ENCODE measurements at places on chromosomes 12 and 14.

- DNase-seq: no peak
These were observed 248.1 kb upstream of the SOX5 start for GRCh38 chr12:24197532-24197931.

GRCh38 chr14:52846591-52846990, 55.2 kb upstream of the GNPNAT1 start:
- DNase-seq: no peak

- DNase-seq: no peak
These were observed 182.9 kb downstream of the KIF26A start for GRCh38 chr14:104321088-104321801.

GRCh38 chr12:112130441-112130998, 5.2 kb downstream of the TRAFD1 start:
- no peak for DNase-seq

- no peak for DNase-seq
These were observed 735.3 kb downstream of the DIO2 start for GRCh38 chr14:79475887-79476532.

GRCh38 chr14:101587441-101587911, 26.2 kb downstream of the DIO3 start:
- no peak for DNase-seq

- DNase-seq: no peak
These were observed 32.7 kb upstream of the VPS37B start for GRCh38 chr12:122928404-122929147.

GRCh38 chr14:93320489-93320888, 12.3 kb downstream of the BTBD7 start:
- DNase-seq: no peak

GRCh38 chr12:17971850-17972249, 118.1 kb downstream of the RERGL start:
- no peak for DNase-seq

- no peak for DNase-seq
These were observed 10.5 kb downstream of the TCL1B start for GRCh38 chr14:95696741-95697140.

DNA sequence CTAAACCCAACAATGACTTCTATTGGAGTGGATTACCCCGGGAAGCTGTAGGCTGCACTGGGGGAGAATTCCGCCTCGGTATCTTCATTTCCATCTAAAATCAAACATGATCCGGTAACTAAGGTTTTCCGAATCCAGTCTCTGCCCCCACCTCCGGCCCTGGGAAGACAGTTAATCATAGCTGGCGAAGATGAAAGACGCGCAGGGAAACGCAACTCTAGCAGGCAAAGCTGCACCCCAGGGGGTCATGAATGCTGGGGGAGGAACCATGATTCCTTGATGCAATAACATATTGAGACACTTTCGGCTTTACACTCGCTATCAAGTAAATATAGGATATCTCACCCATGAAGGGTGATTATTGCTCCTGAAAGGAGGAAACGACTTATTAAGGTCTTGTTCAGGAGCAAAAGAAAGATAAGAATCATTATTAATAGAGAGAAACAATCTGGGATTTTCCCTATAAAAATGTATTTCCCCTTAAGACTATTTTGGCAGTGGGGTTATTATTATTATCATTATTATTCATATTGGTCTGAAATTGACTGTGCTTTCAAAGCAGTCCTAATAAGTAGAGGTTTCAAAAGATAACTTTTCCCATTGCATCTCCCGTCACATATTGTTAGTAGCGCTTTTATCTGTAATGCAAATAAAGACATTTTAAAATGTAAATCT, 614.9 kb downstream of the VRK1 start:
- DNase-seq: no peak

GRCh38 chr12:114729731-114730130, 45.8 kb upstream of the TBX3 start:
- no peak for DNase-seq

DNA sequence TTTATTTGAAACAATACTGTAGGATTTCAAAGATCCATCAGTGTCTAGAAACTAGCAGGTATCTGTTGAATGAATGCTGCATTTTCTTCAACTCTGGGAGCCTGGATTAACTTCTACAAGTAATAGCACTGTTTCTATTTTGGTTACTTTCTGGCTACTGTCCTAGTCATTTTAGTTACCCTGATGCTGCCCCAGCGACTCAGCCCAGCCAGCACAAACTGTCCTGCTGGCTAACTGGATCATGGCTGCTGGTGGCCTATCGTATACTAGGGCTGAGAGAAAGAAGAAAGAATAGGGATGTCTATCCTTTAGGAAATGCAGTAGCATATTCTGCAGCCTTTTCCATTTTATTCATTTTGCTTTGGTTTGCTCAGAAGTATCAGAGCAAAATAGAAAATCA, 53.9 kb downstream of the NTN4 start:
- DNase-seq: no peak

- no peak for DNase-seq
These were observed 42.1 kb upstream of the MEG3 start for GRCh38 chr14:100783630-100784370.

- DNase-seq: no peak
These were observed 25.4 kb upstream of the BCL7A start for GRCh38 chr12:121996050-121996944.

GRCh38 chr12:52461693-52462092, 9.7 kb upstream of the KRT6B start:
- no peak for DNase-seq

DNA sequence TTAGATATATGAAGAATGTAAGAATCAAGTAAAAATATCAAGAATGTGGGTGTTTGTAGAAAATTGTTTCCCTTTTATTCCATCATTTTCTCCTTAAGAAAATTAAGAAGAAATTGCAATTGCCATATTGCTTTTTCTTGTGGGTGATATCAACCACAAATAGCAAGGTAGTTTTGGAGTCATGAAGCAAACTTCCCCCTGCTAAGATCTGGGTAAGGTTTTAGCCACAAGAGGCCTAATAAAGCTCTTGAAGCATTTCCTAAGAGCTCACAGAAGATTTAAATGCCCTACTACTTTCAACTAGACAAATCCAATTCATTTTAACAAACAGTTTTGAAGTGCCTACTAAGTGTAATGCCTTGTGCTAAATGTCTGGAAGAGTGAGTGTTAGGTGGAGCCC, 2.6 kb downstream of the GRIP1 start:
- DNase-seq: no peak

- no peak for DNase-seq
These were observed 327.5 kb upstream of the SLC16A7 start for GRCh38 chr12:59268295-59268809.

DNA sequence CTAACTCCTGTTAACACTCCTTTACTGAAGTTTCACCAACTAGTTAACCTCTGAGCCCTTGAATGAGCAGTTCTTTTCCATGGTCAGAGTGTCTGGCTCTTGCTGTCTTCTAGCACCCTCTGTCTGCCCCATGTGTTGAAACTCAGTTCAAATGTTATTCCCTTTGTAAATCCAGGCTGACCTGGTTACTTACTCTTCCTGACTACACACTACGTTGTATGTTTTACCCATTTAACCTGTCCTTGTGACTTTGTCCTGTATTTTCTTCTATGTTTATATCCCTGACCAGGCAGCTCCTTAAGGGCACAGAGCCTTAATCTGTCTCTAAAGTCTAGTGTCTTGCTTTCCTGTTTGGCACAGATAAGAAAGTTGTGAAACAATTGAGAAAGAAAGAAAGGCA, 389.0 kb upstream of the RPL10L start:
- DNase-seq: no peak

- DNase-seq: no peak
These were observed 32.7 kb downstream of the CCDC92 start for GRCh38 chr12:123939716-123940626.

DNA sequence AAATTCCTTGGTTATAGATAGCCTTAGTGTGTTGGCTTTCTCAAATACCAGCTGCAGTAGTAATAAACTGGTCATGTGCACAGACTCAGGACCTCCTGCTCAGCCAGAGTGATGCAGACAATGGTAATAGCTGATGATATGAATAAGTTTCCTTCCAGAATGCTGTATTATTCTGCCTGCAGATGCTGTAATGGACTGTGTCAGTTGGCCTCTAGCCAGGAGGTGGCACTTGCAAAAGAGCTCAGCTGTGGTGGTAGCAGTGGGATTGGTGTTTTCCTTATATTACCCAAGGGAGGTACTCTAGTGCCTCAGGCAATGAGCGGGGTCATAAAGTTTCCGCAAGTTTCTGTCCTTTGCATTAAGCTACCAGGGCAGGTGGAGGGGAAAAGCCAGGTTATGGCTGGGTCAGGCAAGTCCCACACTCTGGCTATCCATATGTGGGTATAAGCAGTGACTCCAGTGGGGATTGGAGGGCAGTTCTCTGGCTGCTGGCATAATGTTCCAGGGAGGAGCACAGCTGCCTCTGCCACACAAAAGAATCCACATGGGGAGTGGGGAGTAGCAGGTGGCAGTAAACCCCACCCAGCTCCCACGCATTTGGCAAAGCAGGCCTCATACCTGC, 14.0 kb upstream of the MUCL1 start:
- no peak for DNase-seq

- no peak for DNase-seq
These were observed 37.9 kb downstream of the DLK1 start for GRCh38 chr14:100764471-100765115.

GRCh38 chr12:102427543-102427941, 52.8 kb downstream of the IGF1 start:
- no peak for DNase-seq

- DNase-seq: no peak
These were observed 11.8 kb upstream of the GPR132 start for GRCh38 chr14:105076805-105077648.

- no peak for DNase-seq
These were observed 151.6 kb downstream of the DPF3 start for GRCh38 chr14:72742118-72742837.

DNA sequence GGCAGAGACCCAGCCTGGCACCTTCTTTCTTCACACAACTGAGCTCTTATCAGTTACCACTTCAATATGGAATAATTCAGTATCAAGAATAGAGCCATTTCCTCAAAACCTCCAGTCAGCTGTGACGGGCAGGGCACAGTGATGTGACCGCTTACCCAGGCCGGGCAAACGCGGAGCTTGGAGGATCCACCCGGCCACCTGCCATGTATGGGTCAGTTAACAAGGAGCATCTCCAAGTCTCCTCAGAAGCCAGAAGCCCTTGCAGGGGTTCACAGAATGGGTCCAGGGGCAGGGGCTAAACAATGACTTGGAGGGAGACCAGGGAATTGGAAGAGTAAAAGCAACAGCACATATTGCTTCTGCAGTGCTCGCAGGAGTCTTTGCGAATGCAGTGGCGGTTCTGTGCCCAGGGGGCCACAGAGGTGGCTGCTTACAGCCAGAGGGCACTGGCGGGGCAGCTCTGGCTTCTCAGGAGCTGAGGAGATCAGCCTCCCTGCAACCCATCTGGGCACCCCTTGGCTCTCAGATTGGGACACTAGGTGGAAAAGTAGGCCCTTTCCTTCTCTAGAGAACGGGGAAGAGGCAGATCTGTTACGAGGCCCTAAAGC, 162.3 kb downstream of the CALM1 start:
- no peak for DNase-seq

DNA sequence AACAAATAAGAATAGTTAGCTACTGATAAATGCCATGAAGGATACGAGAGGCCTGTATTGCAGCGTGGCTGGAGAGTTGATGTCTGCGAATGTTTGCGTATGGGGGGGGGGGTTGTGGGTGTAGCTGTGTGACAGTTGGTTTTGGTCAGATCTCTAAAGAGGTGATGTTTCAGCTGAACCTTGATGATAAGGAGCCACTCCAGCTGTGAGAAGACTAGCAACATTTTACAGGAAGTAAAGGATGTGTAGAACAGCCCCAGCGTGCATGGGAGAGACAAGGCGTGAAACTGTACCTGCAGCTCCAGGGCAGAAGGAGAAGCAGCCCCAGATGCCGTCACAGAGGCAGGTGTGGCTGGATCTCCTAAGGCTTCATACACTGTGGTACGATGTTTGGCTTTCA, 416.9 kb downstream of the TMEM132D start:
- no peak for DNase-seq

GRCh38 chr14:56581041-56581727, 1.6 kb downstream of the TMEM260 start:
- DNase-seq: no peak

- no peak for DNase-seq
These were observed 24.2 kb downstream of the OTUB2 start for GRCh38 chr14:94050231-94050880.

GRCh38 chr14:67908052-67908754, 88.6 kb downstream of the RAD51B start:
- no peak for DNase-seq

DNA sequence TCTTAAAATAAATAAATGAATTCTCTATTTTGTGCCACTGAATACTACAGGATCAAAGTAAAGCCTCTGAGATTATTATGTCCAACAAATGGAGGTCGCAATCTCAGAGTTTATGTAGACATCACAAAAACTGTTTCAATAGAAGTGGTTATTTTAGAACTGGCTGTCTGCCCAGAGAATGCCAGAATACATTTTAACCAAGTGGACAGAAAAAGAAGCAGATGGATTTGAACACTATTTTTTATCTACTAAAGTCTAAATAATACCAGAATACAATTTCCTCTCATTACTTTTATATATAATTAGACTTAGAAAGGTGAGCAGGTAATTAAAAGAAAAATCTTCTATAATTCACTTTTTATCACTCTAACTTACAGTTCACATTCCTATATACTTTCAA, 118.3 kb downstream of the MED13L start:
- DNase-seq: no peak

DNA sequence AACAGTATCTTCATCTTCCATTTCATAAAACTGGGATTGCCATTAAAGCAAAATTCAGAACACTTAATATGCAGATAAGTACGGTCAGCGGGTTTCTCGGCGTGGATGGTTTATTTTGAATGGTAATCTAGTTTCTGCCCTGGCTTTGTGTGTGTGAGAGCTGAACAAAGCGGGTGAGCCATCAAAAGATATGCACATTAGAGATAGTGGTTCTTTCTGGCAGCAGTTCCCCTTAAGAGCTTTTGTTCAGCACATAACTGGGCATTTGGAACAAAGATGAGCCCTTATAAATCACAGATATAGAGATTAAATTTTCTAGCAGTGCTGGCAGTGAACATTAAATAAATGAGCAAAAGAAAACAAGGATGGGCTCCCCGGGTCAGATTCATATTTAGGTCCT, 207.5 kb downstream of the CALM1 start:
- no peak for DNase-seq

DNA sequence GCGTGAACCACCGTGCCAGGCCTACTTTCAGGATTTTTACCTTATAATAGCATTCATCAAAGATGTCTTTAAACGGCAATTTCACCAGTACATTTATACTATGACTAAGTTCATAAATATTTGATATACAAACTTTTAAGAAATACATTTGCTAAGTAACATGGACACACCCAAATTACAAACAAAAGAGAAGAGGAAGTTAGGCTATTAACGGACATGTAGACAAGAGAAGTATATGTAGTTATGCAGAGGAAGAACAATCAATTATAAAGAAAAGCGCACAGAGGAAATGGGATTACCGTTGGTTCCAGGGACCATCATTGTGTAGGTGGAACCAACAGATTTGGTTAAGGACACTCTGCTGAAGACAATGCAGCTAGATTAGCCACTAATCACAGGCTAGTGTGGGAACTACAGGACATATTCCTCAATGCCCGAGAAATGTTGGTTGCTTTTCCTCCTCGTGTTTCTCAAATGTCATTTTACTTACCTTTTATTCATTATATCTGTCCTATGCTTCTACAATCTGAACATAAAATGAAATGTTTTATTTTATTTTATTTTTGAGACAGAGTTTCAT, 24.0 kb upstream of the PKP2 start:
- DNase-seq: no peak
